ENCODE measurements at places on chromosomes 7 and 10.
A peak's percentile ranks its signal among the peaks of the same experiment; 100 is the strongest.

GRCh38 chr7:147833557-147833956 lies 757.0 kb upstream of the C7orf33 start:
- DNase-seq, result no peak

GRCh38 chr7:134548877-134549276 lies at the start of gene AKR1B15:
Gene AKR1B15 (plus strand): TSS chr7:134549110. CDS start chr7:134564620, 15,510 bp downstream.
- no peak for DNase-seq

- no peak for DNase-seq
These were observed 59.8 kb downstream of the ARID5B start for GRCh38 chr10:61961278-61961677.

GRCh38 chr10:11373717-11374171 lies 237.7 kb downstream of the USP6NL start:
- DNase-seq, result no peak

- DNase-seq, result no peak
These were observed 10.7 kb upstream of the KPNA7 start for GRCh38 chr7:99218406-99219184.

- no peak for DNase-seq
These were observed 36.8 kb downstream of the AKR1C8 start for GRCh38 chr10:5147981-5148677.

GRCh38 chr7:81684514-81685269 lies 85.2 kb downstream of the HGF start:
- DNase-seq, result peak; percentile 95

- DNase-seq, result no peak
These were observed 63.3 kb downstream of the NOC3L start for GRCh38 chr10:94299417-94299816.

GRCh38 chr10:34299105-34299611 lies 515.9 kb downstream of the PARD3 start:
- DNase-seq, result no peak

- no peak for DNase-seq
These were observed 206.7 kb downstream of the PCDH15 start for GRCh38 chr10:54594289-54594688.

DNA sequence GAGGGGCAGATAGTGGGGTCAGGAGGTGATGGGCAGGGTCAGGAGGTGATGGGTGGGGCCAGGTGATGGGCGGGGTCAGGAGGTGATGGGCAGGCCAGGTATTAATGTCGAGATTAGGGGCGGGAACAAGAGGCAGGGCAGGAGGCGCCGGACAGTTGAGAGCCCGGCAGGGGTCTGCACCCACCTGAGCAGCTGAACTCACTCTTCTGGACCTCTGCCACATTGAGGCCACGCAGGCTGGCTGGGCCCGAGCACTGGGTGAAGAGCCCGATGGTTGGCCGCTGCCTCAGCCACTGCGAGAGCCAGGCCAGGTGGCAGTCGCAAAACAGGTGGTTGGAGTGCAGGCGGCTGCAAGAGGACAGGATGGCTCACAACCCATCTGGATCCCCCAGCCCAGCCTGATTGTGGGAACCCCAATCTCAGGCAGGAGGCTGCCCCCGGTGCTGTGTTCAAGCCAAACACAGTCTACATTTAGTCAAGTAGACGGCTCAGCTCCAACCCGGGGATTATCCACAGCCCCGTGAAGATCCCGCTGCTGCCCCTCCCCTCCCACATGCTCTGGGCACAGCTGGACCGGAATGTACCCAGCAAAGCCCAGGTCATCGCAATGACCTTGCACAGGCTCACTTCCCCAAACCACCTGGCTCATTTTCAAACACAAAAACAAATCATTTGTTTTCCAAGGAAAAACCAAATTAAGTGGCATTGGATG lies 122.3 kb downstream of the SLIT1 start:
- no peak for DNase-seq

GRCh38 chr10:79345241-79346011 lies 1.8 kb upstream of the PPIF start:
- no peak for DNase-seq

- no peak for DNase-seq
These were observed 214.6 kb upstream of the TMEM72 start for GRCh38 chr10:44696496-44696895.

- DNase-seq, result peak; percentile 93
These were observed 300.4 kb upstream of the NFE2L3 start for GRCh38 chr7:25851332-25852210.

- DNase-seq, result no peak
These were observed 64.4 kb downstream of the TBXAS1 start for GRCh38 chr7:139893461-139893860.

DNA sequence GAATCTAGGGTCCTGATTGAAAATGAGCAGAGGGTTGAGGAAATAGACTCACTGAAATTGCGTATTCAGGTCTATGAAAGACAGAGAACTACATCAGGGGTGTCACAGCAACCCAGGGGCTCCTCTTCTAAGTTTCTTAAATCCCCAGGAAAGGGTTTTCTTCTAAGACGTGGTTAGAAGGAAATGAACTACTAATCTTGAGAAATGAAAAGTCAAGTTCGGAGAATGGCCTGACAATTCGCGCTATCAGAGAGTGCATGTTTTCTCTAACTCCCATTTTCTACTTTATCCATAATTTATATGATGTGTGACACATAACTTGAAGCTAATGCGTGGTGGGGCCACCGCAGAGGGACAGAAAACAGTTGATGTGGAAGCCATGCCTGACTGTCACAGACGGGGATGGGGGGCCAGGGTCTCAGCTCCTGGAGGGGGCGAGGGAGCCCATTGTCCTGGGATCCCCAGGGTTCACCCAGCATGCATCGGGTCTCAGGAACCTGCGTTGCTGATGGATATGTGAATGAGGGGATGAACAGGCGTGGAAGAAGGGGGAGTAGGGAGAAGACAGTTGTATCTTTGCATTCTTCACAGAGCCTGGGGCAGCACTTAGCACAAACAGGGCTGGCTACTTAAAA lies 86.3 kb downstream of the PTPRE start:
- DNase-seq, result no peak

GRCh38 chr7:99406557-99406956 lies 1.8 kb downstream of the PDAP1 start:
- no peak for DNase-seq

DNA sequence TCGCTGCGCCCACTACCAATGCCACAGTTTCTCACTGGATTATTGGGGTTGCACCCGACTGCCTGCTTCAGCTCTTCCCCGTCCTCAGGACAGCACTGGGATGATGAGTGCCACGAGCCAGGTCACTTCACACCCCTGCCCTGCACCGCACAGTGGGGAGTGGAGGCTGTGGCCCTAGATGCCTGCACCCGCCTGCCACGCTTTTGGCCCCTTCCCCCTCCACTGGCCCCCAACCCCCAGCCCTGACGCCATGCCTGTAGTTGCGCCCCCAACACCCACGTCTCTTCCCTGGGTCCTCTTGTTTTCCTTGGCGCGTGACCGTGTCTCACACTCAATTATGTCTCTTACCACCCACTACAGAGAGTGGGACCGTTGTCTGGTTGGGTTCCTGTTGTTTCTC lies 134.3 kb downstream of the VIPR2 start:
- no peak for DNase-seq

GRCh38 chr10:94183666-94184264 lies 179.0 kb downstream of the NOC3L start:
- no peak for DNase-seq

DNA sequence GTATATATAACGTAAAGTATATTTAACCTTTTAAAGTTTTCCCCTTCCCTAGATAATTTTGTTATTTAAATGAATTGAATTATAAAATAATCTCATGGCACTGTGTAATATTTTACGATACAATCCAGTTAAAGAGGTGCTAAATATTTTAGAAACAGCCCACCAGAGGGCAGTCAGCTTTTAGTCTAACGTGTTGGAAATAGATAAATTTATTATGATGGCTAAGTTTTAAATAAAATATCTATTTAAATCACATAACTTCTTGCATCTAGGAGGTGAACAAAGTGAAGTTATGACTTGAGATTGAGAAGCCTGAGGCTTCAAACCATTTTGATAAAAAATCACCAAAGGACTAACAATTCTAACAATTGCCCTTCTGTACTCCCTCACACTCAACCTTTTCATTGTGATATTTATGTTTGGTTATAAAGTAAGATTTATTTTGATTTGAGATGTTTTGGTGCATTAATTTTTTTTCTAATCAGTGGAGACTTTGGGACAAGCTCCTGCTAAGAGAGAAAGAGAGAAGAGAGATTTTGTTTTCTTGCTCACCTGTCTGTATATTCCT lies 171.5 kb upstream of the SP4 start:
- DNase-seq, result no peak

- DNase-seq, result no peak
These were observed 79.6 kb downstream of the ANLN start for GRCh38 chr7:36469236-36469635.

DNA sequence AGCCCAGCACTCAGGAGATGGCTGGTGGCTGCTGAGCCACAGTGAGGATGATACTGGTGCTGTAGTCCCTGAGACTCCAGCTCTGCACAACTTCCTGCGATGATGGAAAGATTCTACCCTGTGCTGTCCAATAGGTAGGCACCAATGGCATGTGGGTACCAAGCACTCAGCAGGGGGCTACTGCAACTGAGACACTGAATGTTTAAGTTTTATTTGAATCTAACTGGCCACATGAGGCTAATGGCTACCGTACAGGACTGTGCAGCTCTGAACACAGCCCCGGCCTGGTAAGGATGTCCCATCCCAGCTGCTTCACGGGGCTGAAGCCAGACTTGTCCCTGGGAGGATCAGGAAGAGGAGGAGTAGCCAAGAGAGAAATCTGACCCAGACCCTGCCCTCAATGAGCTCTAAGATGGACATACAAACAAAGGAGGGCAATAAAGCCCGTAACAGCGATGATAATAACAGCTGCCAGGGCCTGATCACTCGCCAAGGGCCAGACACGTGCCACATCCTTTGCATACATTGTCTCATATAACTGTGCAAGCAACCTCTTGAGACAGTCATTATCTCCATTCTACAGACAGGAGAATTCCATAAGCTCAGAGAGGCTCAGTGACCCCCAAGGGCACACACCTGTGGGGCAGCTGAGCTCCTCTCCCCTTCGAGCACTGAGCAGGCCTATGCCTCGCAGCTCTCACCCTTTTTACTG lies 3.8 kb downstream of the GPRIN2 start:
- DNase-seq, result peak; percentile 86

- no peak for DNase-seq
These were observed 919 bp downstream of the MAFK start for GRCh38 chr7:1531263-1531978.

DNA sequence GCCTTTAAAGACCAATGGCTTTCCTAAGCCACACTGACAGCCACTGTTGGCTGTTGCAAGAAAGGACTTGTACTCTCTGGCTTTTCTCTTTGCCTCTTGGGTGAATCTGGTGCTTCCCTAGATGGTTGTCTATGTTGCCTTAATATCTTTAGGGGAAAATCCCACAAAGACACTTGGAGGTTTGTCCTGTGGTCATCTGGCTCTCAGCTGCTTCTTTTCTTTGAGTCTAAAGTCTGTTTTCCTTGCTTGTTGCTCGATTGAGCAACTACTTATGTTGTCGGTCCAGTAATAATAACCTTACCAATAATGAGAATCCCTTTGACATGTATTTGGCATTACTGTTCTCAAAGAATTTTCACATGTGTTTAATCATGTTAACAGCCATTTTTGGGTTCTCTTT lies 537.6 kb downstream of the LRMDA start:
- no peak for DNase-seq

- no peak for DNase-seq
These were observed 202.8 kb upstream of the SMIM30 start for GRCh38 chr7:113321201-113321600.

GRCh38 chr7:117949232-117949631 lies 76.0 kb upstream of the CTTNBP2 start:
- DNase-seq, result no peak

GRCh38 chr10:11297136-11297535 lies 279.5 kb downstream of the CELF2 start:
- no peak for DNase-seq

- no peak for DNase-seq
These were observed 92.8 kb downstream of the CHN2 start for GRCh38 chr7:29287366-29287765.

DNA sequence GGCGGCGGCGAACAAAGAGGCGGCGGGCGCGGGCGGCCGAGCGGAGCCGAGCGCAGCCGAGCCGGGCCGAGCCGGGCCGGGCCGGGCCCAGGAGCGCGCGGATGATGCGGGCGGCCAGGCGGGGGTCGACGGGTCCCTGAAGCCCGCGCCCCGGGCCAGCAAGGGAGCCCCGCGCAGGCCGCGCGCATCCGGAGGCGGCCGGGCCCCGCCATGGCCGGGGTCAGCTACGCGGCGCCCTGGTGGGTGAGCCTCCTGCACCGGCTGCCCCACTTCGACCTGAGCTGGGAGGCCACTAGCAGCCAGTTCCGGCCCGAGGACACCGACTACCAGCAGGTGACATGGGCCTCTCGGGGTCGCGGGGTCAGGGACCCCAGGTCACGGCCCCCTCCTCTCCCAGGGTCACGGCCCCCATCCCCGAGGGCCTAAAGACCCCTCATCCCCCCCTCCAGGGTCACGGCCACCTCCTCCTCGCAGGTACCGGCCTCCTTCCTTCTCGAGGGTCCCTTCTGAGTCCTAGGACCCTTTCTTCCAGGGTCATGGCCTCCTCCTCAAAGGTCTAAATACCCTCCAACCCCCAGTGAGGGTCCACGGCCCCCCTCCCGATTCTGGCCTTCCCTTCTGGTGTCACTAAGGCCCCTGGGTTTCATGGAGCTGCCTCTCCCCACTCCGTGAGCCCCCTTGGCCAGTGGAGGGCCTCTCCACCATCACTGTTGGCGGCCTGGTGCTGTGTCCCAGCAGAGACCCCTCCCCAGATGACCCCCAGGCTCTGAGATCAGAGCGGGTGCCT lies at the start of gene TTYH3:
Gene TTYH3 (plus strand): TSS at position 41 of the 787 bp plus-strand sequence. CDS start 170 bp downstream, at position 211.
- no peak for DNase-seq

GRCh38 chr10:36621346-36621745 lies 504.1 kb upstream of the ANKRD30A start:
- DNase-seq, result no peak

All from osteocyte (in vitro differentiated cells).